Fibroblast of mammary gland (primary cell): ENCODE measurements at places on chromosomes 4 and X.

DNA sequence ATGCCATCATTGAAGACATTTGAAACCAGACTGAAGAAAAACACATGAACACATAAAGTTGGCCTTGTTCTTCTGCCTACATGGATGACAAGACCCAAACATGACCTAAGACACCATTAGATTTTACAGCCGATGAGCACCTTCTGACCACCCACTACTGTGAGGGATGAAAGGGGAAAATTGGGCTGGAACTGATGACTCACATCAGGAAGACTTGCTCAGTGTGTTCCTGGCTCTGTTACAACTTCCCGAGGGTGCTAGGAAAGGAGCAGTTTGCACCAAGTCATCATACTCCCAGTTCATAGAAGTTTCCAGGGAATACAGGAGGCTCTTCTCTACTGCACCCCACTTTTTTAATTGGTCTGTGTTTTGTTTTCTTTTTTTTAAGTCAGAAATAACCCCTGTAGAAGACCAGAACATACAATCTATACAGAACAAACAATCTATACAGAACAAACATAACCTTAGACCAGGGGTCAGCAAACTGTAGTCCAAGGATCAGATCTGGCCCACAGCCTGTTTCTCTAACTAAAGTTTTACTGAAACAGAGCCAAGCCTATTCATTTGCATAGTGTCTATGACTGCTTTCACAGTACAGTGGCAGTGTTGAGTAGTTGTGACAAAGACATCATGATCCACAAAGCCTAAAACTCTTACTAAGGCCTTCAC is 25.3 kb downstream of the BTC start:
- DNase-seq, result peak; percentile 89

DNA sequence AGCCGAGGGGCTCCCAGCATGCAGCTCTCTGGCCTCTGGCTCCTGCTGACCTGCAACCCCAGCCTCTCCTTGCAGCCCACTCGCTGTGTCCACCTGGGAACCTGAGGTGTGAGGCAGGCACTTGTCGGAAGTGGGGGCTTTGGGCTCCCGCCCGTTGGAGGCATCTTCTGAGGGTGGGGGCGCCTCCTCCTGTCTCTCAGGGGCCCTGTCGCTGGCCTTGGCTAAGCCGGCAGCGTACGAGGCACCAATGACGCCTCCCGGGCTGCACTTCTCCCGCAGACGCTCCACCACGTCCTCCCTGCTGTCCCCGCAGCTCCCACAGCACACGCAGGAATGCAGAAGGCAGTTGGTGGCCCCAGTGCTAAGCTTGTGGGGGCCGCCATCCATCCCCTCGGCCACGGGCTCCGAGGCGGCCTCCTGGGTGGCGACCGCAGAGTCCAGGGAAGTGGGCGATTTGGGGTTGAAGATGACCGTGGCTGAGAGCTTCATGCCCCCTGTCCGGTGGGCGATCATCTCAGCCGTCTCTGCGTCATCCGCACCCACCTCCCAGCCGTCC is 42.5 kb upstream of the MXD4 start:
- DNase-seq, result no peak

DNA sequence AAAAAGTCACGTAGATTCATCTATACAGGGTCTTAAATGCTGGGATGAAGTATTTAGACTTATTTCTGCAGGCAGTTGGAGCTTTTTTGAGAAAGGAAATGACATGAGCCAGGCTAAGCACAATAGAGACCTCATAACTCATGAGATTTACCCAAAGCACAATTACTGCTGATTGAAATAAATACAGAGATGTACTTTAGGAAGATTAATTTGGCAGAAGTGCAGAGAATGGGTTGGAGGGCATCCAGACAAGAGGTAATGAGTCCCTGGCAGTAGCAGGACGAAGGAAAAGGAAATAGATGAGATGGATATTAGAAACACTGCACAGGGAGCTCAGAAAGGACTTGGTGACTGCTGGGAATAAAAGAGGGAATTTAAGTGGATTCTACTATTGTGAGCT is 129.1 kb downstream of the SHROOM4 start:
- no peak for DNase-seq

DNA sequence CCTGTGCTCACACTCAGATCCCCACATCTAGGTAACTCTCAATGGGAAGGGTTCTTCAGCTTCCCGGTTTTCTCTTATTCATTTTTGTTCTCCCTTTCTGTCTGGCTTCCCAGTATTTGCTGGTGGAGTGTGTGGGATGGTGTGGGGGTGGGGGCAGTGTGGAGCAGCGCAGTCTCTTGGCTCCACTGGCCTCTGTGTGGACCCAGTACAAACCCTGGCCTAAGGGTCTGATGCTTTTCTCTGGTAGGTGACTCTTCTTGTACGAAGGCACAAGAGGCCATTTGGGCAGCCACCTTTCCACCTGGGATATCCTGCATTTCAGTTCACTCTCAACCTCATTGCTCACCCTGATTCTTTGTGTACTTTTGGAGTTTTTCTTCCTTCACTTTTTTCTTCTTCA is 71.3 kb downstream of the NBDY start:
- DNase-seq, result no peak

DNA sequence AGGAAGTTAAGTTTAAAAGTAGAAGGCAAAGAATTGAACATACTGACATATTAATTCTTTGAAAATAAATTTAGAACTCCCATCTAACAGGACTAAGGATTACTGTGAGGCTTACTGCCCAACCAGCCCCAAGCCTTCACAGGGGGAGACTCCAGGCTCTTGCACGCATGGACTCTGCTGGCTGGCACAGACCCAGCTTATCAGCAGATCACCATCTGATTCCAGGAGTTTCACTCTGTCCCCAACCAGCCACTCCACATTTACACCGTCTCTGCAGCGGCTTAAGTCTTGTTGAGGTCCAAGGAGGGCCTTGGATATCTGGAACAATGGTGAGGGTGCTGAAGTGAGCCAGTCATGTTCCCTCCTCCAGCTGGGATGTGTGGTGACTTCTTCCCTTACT is 16.4 kb upstream of the OTUD4 start:
- DNase-seq, result no peak

DNA sequence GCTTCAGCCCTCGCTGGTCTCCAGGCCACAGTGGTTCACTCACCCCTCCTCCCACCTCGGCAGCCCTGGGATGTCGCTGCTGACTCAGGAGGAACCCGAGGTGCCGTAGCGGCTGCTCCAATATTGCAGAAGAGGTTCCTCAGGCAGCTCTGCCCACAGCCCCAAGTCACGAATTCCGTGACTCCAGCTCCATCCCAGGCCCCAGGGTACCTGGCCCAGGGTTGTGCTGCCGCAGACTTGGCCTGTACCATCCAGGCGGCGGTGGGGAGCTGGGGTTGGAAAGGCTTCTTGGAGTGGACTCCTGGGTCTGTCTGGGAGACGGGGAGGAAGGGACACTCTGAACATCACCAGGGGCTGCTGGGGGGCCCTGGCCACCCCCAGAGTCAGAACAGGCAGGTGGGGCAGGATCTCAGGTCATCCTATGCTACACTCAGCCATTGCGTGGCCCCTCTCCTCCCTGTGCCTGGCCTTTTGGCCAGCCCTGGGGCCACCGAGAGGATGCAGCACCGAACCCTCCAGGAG is 728 bp upstream of the HGFAC start:
- peak; percentile 21 for DNase-seq

DNA sequence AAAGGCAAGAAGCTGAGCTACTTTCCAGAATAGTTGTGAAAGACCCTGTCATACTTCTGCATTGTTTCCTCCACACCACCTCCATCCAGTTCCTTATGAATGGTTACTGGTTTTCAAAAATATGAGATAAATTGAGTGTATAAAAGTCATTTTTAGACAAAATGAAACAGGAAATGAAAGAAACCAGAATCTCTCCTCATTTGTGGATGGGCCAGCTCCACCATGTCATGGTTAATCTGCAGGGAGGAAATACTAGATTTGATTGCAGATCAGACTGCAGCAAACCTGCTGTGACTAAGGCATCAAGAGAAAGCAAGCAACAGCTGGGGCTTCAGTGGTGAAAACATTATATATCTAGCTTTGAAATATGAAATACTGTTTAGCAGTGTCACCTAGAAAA is 23.8 kb downstream of the F9 start:
- no peak for DNase-seq

GRCh38 chr4:95181243-95181995 is 367.4 kb downstream of the UNC5C start:
- peak; percentile 24 for DNase-seq

- no peak for DNase-seq
These were observed 47.4 kb downstream of the WWC2 start for GRCh38 chr4:183146478-183146877.

DNA sequence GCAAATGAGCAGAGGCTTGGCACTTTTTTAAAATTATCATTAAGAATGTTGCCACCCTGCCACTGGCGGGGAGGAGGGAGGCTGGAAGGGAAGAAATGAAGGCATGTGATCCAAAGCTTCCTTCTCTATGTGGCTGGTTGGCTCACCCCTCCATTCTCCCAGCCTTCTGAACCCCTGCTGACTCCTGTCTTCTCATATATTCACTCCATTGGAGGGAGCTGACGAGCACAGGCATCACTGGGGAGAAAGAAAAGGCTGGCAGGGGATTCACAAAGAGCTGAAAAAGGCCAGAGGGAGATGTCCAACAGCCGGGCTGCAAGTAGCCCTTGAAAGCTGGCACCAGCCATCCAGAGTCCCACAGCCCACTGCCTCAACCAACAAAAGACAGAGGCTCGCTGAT is 495.6 kb downstream of the BCOR start:
- no peak for DNase-seq

GRCh38 chr4:118968813-118969212 is 80.2 kb downstream of the SYNPO2 start:
- DNase-seq, result peak; percentile 17

DNA sequence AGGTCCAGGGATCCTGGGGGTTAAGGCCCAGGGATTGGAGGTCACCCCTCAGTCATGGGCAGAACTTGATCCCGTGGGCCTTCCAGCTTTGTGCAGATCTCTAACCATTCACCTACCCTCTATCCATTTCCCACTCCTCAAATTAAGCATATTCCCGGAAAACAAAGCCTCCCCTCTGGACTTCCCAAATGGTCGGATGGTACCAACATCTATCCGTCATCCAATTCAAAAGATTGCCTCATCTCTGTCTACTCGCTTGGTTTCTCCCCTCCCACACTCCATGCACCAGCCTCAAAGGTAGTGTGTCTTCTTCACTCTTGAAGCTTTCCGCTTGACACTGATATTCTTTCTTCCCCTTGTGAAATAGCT is 473 bp upstream of the BCLAF3 start:
- no peak for DNase-seq

DNA sequence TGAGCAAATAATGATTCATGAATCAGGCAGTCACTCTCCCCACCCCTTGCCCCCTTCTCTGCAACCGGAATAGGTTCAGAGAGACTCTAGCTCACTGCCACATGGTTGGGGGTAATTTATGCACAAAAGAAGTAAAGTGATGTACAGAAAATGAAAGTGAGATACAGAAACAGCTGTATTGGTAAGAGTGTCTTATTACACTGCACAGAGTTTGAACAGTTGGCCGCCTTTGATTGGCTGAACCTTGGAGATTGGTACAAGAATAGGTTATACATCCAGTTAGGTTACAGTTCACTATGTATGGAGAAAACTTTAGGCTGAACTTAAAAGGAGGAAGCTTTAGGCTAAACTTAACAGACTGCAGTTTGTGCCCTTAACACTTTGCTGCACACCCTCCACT is 34.6 kb upstream of the DIAPH2 start:
- DNase-seq, result no peak

- no peak for DNase-seq
These were observed 41.9 kb upstream of the CBR4 start for GRCh38 chr4:169051761-169052593.

DNA sequence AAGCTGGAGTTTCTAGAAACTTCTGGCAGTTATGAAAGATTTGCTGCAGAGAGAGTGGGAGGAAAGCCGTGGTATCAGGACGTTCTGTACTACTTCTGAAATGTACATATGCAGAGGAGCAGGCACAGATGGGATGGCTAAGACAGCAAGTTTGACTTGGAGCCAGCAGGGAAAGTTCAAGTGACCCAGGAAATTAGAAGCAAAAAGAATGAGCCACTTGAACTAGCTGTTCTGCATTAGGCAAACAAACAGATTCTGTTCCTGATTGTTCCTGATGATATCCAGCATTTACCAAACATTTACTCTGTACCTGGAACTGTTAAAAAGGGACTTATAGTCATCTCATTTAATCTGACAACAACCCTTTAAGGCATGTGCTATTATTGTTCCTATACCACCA is 41.4 kb upstream of the CXCL13 start:
- DNase-seq, result peak; percentile 78

DNA sequence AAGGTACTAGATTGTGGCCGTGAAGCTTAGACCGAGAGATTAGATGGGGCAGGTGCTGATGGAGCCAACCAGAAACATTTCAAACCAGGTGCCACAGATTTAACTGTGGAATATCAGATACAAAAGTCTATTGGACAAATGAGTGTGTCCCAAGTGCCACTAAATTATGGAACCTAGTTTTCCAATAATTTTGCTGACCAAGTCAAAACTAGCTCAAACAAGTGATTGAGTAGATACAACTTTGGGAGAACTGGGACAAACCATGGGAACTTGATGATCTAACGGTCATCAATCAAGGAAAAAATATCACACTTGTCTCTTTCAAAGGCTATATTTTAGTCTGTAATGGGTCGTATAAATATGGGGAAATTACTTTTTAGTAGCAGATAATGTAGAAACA is 562.9 kb downstream of the KCNIP4 start:
- no peak for DNase-seq

GRCh38 chr4:82508806-82509428 is 52.9 kb downstream of the TMEM150C start:
- no peak for DNase-seq

DNA sequence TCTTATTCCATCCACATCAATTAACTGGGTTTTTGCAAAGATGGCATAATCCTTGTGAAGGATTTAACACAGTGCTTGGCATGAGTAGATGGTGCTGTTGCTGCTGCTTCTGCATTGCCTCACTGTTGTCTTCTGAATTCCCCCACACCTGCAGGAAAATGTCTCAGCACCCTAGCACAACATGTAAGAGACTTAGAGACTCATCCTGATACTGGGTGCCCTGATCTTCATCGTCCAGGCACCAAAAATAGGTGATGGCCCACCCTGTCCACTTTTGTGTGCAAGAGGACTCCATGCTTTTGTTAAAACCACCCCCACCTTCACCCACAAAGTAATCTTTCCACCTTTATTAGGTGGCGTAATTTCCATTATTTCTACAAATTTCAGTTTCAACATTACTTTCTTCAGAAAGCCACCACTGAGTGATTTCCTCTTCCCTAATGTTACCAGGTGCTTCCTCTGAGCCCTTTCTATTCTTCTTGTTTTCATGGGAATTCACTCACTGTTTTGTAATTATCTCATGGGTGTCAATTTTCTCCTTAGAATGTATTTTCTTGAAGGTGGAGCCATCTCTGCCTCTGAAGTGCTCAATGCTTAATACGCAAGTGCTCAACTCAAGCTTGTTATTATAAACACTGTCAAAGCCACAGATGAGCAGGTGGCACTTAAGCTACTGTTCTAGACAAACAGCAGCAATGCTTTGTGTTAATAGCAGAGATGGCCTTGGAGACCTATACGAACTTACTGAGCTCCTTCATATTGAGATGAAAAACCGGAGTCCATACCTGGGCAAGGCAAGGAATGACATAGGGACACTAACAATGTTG is 89.5 kb downstream of the HS3ST1 start:
- DNase-seq, result no peak
